ENCODE measurements at places on chromosomes 7 and 10. TPM values are rescaled to one million over a fixed set of nuclear protein-coding genes. Genes with fewer than 3 reads are reported as not detected.

The TBL2 gene
- 25.0 TPM for total RNA-seq

The TRIM74 gene
- 2.5 TPM for total RNA-seq

The MRPL43 gene
- 57.1 TPM for total RNA-seq

The HMX2 gene
- total RNA-seq: not detected

The TBX20 gene
- 0.34 TPM for total RNA-seq

The TMEM213 gene
- not detected for total RNA-seq

The LRMDA gene
- total RNA-seq: not detected

The OPN1SW gene
- total RNA-seq: not detected

The AKR1C4 gene
- total RNA-seq: not detected

The MEST gene
- total RNA-seq: 11.6 TPM

The SPACDR gene
- 5.9 TPM for total RNA-seq

The CYP3A5 gene
- total RNA-seq: not detected

The C7orf25 gene
- total RNA-seq: 6.0 TPM

The NPTX2 gene
- total RNA-seq: not detected

The INTS15 gene
- total RNA-seq: 42.8 TPM

The HTR5A gene
- not detected for total RNA-seq

The LIPM gene
- not detected for total RNA-seq

The DCLRE1C gene
- total RNA-seq: 47.1 TPM

The MRLN gene
- not detected for total RNA-seq

The NRG3 gene
- not detected for total RNA-seq

The DNA2 gene
- total RNA-seq: 35.0 TPM

The FAM170B gene
- total RNA-seq: not detected

The UFSP1 gene
- total RNA-seq: 4.7 TPM

The CRTAC1 gene
- not detected for total RNA-seq

The AGAP5 gene
- total RNA-seq: 10.2 TPM

The FFAR4 gene
- not detected for total RNA-seq

The PPP1R3A gene
- not detected for total RNA-seq

The ADRA2A gene
- not detected for total RNA-seq

The DDC gene
- total RNA-seq: not detected

The LYZL2 gene
- not detected for total RNA-seq
